Amniotic epithelial cell (primary cell): ENCODE measurements at places on chromosomes 4 and X.

GRCh38 chr4:132982151-132982550 lies 166.9 kb upstream of the PCDH10 start:
- DNase-seq, result peak; percentile 21

DNA sequence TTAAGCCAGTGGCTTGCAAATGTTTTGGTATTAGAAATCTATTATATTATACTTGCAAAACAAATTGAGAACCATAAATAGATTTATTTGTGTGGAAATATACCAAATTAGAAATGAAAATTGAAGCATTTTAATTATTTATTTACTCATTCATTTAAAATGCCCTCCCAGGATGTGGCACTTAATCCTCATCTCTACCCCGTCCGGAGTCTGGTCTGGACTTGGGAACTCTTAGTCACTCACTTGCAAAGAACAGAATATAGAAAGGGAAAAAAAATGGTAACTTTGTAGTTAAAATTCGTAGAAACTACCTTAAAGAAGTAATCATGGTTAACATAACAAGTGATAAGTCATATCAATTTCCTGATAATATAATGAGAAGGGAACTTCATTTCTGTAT lies 775.9 kb upstream of the INTU start:
- DNase-seq, result no peak

GRCh38 chrX:71870208-71871098 lies 40.2 kb upstream of the NHSL2 start:
- DNase-seq, result peak; percentile 4

- no peak for DNase-seq
Observed at GRCh38 chrX:145821291-145821897, 3.8 kb downstream of the SLITRK2 start.

GRCh38 chrX:12245650-12246645 lies 107.7 kb downstream of the FRMPD4 start:
- peak; percentile 91 for DNase-seq

DNA sequence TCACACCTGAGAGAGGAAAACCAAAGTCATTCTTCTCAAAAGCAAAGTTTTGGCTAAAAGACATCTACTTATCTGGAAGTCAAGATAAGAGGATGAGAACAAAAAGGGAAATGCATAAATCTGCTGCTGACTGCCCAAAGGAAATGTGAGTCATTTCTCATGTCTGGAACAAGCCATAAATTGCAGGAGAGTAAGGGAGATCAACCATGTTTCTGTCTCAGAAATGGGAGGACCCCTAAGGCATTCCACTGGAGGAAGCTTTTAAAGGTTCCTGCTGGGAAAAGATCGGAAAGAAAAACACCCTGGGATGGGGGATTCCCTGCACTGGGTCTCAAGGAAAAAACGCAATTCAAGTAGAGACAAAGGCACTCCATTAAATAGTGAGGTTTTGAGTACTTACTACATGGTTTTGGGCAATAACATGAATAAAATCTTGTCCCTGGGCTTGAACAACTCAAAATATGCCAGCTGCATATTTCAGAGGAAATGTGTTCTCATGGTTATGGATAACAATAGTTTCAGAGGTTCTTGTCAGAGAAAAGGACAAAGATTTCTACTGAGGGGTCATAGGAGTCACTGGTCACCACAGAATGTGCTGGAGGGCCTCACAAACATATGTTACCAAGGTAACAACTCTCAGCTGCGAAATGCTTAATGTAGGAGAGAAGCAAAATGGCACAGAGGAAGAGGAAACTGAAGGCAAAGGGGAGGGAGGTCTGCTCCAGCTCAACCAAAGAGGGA lies 19.3 kb downstream of the GPR143 start:
- peak; percentile 88 for DNase-seq

DNA sequence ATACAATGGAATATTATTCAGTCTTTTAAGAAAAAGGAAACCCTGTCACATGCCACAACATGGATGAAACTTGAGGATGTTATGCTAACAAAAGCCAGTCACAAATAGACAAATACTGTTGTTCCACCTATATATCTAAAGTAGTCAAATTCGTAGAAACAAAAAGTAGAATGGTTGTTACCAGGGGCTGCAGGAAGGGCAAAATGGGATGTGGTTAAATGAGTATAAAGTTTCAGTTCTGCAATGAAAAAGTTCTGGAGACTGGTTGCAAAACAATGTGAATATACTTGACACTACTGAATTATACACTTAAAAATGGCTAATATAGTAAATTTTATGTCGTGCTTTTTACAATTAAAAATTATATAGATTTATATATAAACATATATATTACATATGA lies 12.2 kb downstream of the SPOCK3 start:
- DNase-seq, result no peak

GRCh38 chrX:15983034-15983433 lies 128.4 kb upstream of the AP1S2 start:
- DNase-seq, result no peak

DNA sequence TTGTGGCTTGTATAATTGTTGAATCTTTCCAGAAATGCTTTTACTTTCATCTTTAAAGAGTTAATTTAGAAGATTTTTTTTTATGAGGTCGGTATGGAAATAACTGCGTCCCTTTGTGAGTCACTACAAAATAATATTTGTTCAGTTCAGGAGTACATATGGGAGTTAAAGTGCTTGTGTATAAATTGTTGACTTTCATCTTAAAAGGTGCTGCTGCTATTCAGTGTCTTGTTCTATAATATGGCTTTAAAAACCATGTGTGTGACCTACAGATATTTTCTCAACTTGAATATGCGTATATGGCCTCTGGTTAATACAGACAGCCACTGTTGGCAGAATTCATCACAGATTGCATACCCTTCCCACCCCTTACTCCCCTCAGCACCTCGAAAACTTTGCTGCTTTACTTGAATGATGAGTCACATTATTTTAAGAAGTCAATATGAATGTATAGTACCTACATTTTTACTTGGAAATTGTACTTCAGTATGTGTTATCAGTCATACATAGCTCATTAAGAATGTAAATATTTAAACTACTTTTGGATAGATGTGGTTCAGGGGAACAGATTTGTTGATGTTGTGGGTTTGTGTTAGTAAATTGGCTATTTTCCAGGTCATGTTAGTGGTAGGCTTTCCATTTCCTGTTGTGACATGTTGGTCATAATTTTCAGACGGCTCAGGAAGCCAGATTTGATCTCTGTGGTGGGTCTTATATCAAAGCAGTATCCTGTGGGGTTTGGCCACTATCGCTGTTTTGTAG lies 1.5 kb downstream of the CLCN3 start:
- DNase-seq, result peak; percentile 74

DNA sequence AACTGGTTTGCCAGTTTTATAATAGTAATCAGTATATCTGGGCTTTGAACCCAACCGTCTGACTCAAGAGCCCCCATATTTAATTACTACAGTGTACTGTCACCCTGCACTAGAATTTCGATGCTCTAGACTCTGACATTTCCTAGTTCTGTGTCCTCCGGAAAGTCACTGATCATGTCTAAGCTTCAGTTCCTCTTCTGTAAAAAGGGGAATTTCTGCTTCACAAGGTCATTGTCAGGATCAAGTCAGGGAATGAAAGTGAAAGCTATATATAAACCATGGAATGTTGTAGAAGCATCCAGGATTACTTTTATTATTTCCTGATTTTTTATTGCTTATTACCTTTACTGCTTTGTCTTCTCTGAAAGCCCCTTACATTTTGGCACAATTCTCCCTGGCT lies 4.0 kb upstream of the KCNIP4 start:
- DNase-seq, result no peak
